Heart left ventricle (tissue), 16 donors: ENCODE measurements at places on chromosomes 1 and 21. TPM values are rescaled to one million over a fixed set of nuclear protein-coding genes. Genes with fewer than 3 reads are reported as not detected.

GRCh38 chr1:116182019-116182714, 71.0 kb downstream of the MAB21L3 start:
- H3K36me3 ChIP-seq, result no peaks in the 10 kb centered on the region
- peaks cover 5% of the 10 kb centered on the region for H3K4me1 ChIP-seq
- H3K4me3 ChIP-seq, result no peak overlapping the region
- H3K27ac ChIP-seq, result peak overlapping the region; percentile 41
- H3K27me3 ChIP-seq, result no peaks in the 10 kb centered on the region
- DNase-seq, result no peak

DNA sequence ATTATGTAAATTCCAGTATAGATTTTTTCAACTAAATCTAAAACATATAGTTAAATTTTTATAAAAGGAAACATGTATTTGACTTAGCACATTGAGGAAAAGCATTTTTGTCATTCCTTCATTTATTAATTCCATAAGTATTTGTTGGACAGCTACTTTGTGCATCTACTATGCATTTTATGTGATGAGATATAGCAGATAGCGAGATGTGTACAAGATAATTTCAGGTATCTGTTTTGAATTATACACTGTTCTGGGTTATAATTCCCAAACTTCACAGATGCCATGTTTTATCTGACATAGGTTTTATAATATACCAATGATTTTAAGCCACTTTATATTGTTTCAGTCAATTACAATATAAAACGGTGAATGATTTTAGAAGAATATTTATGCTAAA, 398.7 kb downstream of the USH2A start:
- H3K36me3 ChIP-seq, result no peaks in the 10 kb centered on the region
- no peaks in the 10 kb centered on the region for H3K4me1 ChIP-seq
- no peaks in the 10 kb centered on the region for H3K27me3 ChIP-seq
- H3K4me3 ChIP-seq, result no peak overlapping the region
- no peak for DNase-seq

DNA sequence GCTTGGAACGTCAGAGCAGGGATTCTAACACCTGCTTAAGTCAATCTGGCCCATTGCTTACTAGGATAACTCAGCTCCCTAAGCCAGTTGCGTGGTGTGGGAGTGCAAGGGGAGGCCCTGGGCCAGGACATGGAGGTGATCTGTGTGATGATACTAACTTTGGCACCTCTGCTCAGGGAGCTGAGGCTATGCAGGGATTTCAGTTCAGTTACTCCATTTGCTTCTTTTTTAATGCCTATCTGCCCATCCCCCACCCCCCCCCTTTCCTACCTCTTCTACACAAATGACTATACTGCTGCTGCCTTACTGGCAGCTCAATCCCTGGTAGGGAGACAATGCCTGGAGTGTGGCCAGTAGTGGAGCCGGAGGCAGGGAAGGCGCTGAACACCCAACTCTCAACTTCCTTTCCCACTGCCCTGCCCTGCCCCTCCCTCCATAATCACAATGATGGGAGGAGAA, 19.5 kb downstream of the INKA2 start:
- peak; percentile 86 for DNase-seq
- H3K4me1 ChIP-seq, result peaks cover 47% of the 10 kb centered on the region
- no peaks in the 10 kb centered on the region for H3K27me3 ChIP-seq

DNA sequence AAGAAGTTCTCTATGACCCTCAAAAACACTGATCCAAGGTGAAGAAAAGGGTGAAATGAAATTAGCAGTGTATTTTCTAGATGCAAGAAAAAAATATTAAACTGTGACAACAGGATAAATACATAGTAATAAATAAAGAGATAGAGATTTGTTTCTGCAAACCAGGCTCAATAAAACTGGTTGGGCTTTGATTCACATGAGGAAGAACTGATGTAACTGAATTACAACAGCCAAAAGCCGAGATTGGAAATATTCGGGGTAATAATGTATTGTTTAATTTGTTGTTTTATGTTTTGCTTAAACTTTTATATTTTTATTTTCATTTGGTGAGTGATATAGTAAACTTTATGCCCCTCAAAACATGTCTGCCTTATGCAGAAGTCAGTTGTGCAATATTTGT, 285.0 kb downstream of the BRINP3 start:
- DNase-seq, result no peak
- no peak overlapping the region for H3K4me3 ChIP-seq
- H3K27ac ChIP-seq, result no peak overlapping the region
- no peaks in the 10 kb centered on the region for H3K36me3 ChIP-seq
- H3K27me3 ChIP-seq, result no peaks in the 10 kb centered on the region
- H3K4me1 ChIP-seq, result no peaks in the 10 kb centered on the region

- no peak for DNase-seq
- no peak overlapping the region for H3K27ac ChIP-seq
- H3K27me3 ChIP-seq, result peaks cover 4% of the 10 kb centered on the region
- H3K4me1 ChIP-seq, result no peaks in the 10 kb centered on the region
- no peaks in the 10 kb centered on the region for H3K36me3 ChIP-seq
Measured at GRCh38 chr1:226763905-226764264, 24.8 kb upstream of the ITPKB start.

TFAP2E gene
- polyA plus RNA-seq, result 0.17 TPM

- no peak overlapping the region for H3K27ac ChIP-seq
- peak overlapping the region; percentile 56 for H3K4me3 ChIP-seq
- no peaks in the 10 kb centered on the region for H3K36me3 ChIP-seq
- DNase-seq, result peak; percentile 36
- peaks cover 5% of the 10 kb centered on the region for H3K4me1 ChIP-seq
Measured at GRCh38 chr21:31873696-31874599, 1.1 kb downstream of the HUNK start.

RAB13 gene
- 107 TPM for polyA plus RNA-seq

DNA sequence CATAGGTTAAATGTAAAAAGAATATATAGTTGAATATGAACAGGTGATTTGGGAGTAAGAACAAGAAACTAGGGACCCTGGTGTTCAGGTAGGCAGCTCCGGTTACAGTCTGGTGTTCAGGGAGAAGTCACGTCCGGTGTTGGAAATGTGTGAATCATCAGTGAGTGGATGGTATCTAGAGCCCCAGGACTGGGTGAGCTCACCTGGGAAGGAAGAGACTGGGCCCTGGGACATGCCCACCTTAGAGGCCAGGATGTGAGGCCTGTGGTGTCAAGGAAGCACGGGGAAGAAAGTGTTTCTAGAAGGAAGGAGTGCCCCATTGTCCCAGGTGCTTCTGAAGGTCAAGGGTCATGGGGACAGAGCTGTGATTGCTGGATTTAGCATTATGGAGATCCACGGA, 1.5 kb upstream of the GJB3 start:
- H3K4me3 ChIP-seq, result no peak overlapping the region
- peaks cover 8% of the 10 kb centered on the region for H3K4me1 ChIP-seq
- no peaks in the 10 kb centered on the region for H3K36me3 ChIP-seq

GRCh38 chr1:59104191-59104760, 192.6 kb upstream of the FGGY start:
- H3K36me3 ChIP-seq, result no peaks in the 10 kb centered on the region
- H3K27me3 ChIP-seq, result no peaks in the 10 kb centered on the region
- DNase-seq, result no peak
- H3K4me3 ChIP-seq, result no peak overlapping the region
- H3K27ac ChIP-seq, result no peak overlapping the region

GRCh38 chr1:25807480-25808390, 7.7 kb downstream of the SELENON start:
- peak overlapping the region; percentile 62 for H3K27ac ChIP-seq
- no peak overlapping the region for H3K4me3 ChIP-seq
- no peaks in the 10 kb centered on the region for H3K36me3 ChIP-seq
- DNase-seq, result no peak
- peaks cover 73% of the 10 kb centered on the region for H3K4me1 ChIP-seq

GRCh38 chr1:208227366-208227765, 16.8 kb downstream of the PLXNA2 start:
- H3K4me3 ChIP-seq, result no peak overlapping the region
- H3K27ac ChIP-seq, result no peak overlapping the region
- peaks cover 7% of the 10 kb centered on the region for H3K36me3 ChIP-seq
- H3K4me1 ChIP-seq, result peaks cover 73% of the 10 kb centered on the region
- no peaks in the 10 kb centered on the region for H3K27me3 ChIP-seq

DNA sequence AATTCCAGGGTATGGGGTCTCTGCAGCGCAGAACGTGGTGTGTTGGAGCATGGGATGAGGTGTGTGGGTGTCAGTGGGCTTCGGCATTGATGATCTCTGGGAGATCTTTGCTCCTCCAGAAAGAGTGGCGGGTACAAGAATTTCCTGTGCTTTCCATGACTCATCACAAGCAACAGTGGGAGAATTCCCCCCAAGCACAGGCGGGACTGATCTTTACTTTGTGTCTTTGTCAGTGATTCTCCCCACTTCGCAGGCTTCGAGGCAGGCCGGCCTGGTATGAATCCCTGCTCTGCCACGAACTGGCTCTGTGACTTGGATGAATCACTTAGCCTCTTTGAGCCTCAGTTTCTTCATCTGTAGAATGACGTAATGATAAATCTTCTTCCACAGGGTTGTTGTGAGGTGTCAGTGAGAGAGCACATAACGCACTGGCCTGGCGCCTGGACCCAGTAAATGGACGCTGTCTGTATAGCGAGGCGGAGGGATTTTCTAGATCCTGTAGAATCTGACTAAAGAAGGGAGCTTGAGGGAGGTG, 2.0 kb downstream of the OPRD1 start:
- no peak overlapping the region for H3K27ac ChIP-seq
- peaks cover 80% of the 10 kb centered on the region for H3K27me3 ChIP-seq
- H3K36me3 ChIP-seq, result no peaks in the 10 kb centered on the region
- H3K4me1 ChIP-seq, result no peaks in the 10 kb centered on the region

DNA sequence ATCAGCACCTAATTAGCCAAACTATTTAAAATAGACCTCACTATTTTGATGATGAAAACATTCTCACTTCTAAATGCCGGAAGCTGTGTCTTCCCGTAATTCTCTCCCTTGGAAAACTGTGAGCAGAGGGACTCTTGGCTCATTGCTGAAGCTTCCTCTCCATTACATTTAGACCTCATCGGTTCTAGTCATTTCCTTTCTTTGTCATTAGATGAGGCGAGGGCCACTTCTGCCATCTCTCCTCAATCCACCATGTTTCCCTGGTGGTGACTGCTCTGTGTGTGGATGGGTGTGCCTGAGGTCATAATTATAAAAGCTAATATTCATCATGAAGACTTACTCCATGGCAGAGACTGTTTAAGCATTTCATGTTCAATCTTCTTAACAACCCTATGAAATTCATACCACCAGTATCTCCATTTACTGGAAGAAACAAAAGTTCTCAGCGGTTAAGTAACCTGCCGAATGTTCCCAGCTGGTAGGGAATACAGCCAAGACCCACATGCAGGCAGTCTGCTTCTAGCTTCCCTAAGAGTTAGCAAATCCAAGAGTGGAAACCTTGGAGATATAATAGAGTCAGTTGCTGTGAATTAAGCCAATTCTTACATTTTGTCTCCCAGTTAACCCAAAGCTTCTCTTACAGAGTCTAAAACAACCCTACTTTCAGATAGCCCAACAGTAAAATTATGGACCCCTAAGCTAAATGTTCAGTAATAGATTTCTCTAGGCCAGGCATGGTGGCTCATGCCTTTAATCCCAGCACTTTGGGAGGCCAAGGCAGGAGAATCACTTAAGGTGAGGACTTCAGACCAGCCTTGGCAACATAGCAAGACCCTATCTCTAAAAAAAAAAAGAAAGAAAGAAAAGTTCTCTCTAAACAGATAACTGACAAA, 156.2 kb downstream of the ZBTB18 start:
- H3K27ac ChIP-seq, result peak overlapping the region; percentile 50
- no peak overlapping the region for H3K4me3 ChIP-seq
- DNase-seq, result no peak
- H3K4me1 ChIP-seq, result no peaks in the 10 kb centered on the region

DNA sequence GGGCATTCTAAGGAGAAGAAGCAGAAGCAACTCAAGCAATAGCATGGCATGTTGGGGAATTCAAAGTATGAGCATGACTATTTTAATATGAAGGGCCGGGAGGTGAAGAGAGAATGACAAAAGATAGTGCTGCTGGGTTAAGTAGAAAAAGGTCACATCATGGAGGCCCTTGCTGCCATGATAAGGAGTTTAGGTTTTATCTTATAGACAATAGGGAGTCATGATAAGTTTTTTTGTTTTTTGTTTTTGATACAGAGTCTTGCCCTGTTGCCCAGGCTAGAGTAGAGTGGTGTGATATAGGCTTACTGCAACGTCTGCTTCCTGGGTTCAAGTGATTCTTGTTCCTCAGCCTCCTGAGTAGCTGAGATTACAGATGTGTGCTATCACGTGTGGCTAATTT, 3.1 kb downstream of the BNIPL start:
- no peak overlapping the region for H3K4me3 ChIP-seq
- no peak for DNase-seq
- H3K36me3 ChIP-seq, result peaks cover 14% of the 10 kb centered on the region
- peaks cover 15% of the 10 kb centered on the region for H3K4me1 ChIP-seq

GRCh38 chr1:198631292-198631691, 7.5 kb upstream of the PTPRC start:
- H3K36me3 ChIP-seq, result no peaks in the 10 kb centered on the region
- no peak overlapping the region for H3K4me3 ChIP-seq
- H3K4me1 ChIP-seq, result no peaks in the 10 kb centered on the region
- H3K27me3 ChIP-seq, result no peaks in the 10 kb centered on the region
- no peak for DNase-seq

DNA sequence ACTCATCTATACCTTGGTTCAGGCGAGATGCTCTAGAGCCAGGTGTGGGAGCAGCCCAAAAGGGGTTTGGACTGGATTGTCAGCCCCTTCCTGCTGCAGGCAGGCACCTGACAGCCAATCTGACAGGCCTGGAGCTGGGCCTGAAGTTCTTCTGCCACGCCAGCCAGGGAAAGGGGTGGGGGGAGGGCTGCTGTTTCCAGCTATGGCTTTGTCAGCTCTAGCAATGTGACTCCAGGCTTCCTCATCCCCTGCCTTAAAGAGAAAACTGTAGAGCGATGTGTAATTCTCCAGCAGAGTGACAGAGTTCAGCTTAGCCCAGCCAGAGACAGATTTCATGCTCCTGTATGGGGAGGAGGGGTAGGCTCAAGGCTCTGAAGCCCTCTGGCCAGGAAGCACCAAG, 30.3 kb downstream of the WNT4 start:
- no peak for DNase-seq
- no peak overlapping the region for H3K27ac ChIP-seq
- peaks cover 73% of the 10 kb centered on the region for H3K4me1 ChIP-seq
- H3K4me3 ChIP-seq, result no peak overlapping the region
- H3K27me3 ChIP-seq, result no peaks in the 10 kb centered on the region
- H3K36me3 ChIP-seq, result no peaks in the 10 kb centered on the region

GRCh38 chr1:31901838-31902509, 36.2 kb downstream of the PTP4A2 start:
- DNase-seq, result no peak
- no peak overlapping the region for H3K27ac ChIP-seq
- peaks cover 21% of the 10 kb centered on the region for H3K36me3 ChIP-seq

- H3K4me3 ChIP-seq, result no peak overlapping the region
- no peaks in the 10 kb centered on the region for H3K4me1 ChIP-seq
- H3K27me3 ChIP-seq, result no peaks in the 10 kb centered on the region
- H3K27ac ChIP-seq, result no peak overlapping the region
Measured at GRCh38 chr1:192485692-192486436, 89.7 kb upstream of the RGS1 start.
